ENCODE measurements at places on chromosomes 6 and 20.

DNA sequence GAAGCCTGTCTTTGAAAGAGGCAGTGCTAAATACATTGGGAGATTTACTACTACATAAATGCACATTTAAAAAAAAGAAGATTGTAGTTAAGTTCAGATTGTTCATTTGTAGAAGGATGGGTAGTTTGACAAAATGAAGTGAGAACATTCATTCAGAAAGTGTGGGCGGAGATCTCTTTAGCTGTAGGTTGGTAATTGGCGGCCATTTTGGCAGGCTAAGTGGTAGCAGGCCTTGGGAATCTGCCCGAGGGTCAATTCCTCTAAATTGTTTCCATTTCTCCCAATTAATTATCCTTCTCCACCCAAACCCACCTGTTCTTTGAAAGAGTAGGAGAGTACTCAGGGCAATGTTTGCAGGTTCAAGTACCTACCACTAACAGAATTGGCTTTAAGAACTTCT lies 17.9 kb downstream of the SOX4 start:
- no peak for DNase-seq

- no peak for DNase-seq
Measured at GRCh38 chr20:24667689-24668383, 198.4 kb downstream of the SYNDIG1 start.

GRCh38 chr6:157284738-157285421 lies 38.4 kb downstream of the TMEM242 start:
- no peak for DNase-seq

- DNase-seq = no peak
Measured at GRCh38 chr6:130696806-130697205, 130.4 kb upstream of the SMLR1 start.

- DNase-seq = no peak
Measured at GRCh38 chr20:25045343-25045712, 12.6 kb downstream of the ACSS1 start.

DNA sequence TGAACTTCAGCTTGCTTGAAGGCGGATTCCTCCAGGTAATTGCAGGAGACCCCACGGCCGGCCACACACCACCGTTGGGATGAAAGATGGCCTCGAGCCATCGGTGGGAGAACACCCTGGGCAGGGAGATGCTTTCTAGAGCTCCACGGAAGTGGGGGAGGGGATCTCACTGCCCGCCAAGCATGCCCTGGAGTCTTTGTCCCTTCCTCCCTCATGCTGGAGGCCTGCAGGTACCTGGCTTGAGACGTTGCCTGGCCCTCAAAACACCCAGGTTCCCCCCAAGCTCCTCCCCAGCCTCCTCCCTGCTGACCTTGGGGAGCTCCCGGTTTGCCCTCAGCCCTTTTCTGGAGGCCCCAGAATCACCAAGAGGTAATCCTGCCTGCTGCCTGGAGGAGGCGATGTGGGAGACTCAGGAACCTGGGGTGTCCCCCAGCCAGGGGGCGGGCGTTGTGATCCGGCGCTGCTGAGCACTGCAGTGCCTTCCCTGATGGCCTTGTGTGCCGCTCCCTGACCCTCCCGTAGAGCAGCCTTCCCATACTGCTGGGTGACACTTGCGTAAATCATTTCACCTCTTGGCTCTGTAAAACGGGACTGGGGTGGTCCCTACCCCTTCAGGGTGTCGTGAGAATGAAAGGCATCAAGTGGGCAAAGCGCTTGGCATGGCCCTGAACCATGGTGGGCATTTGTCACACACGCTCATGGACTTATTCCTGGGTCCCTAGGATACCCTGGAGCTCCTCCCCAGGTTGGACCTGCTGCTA lies 91.4 kb downstream of the CEBPB start:
- DNase-seq = no peak

GRCh38 chr6:13872681-13873080 lies 52.1 kb upstream of the RNF182 start:
- DNase-seq = no peak

- DNase-seq = no peak
Measured at GRCh38 chr6:129236001-129236517, 353.1 kb downstream of the LAMA2 start.

- DNase-seq = no peak
Measured at GRCh38 chr6:6560909-6561308, 27.6 kb upstream of the LY86 start.

DNA sequence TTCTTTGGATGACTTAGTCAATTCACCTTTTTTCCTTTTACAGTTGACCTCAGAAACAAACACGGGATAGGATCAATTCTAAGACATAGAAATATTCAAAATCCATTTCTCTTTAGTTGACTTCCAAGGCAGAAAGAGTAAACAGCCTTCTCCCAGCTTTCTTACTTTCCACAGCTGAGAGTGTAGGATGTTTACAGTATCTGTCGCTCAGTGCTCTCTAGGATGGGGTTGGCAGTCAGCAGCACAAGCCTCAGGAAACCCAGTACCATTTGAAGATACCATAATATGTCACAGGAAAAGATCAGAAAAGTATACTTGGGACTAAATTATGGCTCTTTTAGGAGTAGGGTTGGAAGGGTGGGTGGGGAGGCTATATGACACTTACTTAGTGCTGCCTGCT lies 88.2 kb downstream of the OGFRL1 start:
- no peak for DNase-seq

GRCh38 chr6:42028234-42029061 lies 21.9 kb upstream of the TAF8 start:
- no peak for DNase-seq

GRCh38 chr20:59518881-59519706 lies 85.2 kb upstream of the PHACTR3 start:
- no peak for DNase-seq

DNA sequence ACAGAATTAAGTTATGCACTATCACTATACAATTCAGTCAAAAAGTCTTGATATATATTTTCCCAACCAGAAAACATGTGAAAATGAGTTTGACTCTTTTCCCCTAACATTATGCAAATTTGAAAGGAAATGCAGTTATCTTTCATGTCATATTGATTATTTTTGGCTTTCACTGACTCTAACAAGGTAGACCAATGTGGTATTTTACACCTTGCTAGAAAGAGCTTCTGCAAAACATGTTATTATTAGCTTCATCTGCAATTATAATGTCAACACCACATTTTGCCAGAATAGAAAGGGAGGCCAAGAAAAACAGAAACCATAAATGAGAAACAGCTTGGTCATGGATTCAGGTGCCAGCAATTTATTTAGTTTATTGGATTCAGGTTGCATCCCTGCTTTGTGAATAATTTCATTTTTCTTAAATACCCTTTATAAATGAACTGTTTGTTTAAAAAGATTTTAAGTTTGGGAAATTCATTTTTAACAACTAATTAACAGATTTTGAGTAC lies 226.1 kb upstream of the GJE1 start:
- no peak for DNase-seq

- no peak for DNase-seq
Measured at GRCh38 chr20:25574411-25574810, 10.9 kb downstream of the NINL start.

GRCh38 chr6:100657678-100658330 lies 193.1 kb upstream of the SIM1 start:
- DNase-seq = peak; percentile 16

GRCh38 chr20:9736373-9736772 lies 102.5 kb downstream of the PAK5 start:
- no peak for DNase-seq

GRCh38 chr20:24664266-24664986 lies 195.0 kb downstream of the SYNDIG1 start:
- no peak for DNase-seq

GRCh38 chr6:138588805-138589434 lies 89.6 kb upstream of the NHSL1 start:
- peak; percentile 71 for DNase-seq

DNA sequence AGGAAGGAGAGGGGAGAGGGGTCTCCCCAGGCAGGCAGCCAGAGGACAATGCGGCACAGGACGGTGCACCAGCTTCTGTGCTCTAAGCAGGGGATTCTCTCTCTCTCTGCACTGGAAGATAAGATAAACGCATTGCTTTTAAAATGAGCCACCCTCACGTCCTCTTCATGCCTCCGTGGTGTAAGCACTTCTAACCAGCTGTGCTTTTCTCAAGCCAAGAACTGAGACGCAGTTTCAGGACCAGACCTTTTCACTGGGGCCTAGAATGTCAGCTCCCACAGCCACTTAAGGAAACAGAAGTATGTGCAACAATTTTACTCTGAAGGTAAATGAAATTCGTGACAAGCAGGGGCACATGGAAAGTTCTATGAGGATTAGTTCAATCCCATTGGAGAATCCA lies 82.4 kb downstream of the PSMB1 start:
- no peak for DNase-seq

- no peak for DNase-seq
Measured at GRCh38 chr6:84271061-84271716, 43.7 kb upstream of the CEP162 start.

DNA sequence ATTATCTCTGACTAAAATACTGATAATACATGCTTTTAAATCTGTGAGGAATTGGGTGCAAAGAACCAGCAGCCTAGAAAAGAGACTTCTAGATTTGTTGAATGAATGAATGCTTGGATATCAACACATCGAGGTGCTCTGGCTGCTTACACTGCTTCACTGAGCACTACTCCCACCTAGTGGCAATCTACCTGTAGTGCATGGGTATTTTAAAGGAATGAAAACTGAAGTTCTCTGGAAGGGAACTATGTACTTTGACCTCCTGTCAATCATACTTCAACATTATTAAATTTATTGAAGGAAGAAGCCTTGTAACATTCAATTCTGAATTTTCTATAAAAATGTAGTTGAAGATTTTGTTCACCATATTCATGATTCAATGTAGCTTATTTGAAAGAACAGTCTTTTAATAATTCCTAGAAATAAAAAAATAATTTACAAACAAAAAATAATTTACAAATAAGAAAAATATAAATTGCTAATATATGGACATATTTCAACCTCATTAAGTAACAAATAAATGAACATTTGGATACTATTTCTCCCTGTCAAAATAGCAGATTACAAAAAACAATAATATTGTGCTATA lies 111.2 kb upstream of the MMS22L start:
- DNase-seq = peak; percentile 4

GRCh38 chr20:53510262-53510661 lies 83.4 kb downstream of the ZNF217 start:
- no peak for DNase-seq

- no peak for DNase-seq
Measured at GRCh38 chr6:2231438-2231837, 14.0 kb downstream of the GMDS start.

DNA sequence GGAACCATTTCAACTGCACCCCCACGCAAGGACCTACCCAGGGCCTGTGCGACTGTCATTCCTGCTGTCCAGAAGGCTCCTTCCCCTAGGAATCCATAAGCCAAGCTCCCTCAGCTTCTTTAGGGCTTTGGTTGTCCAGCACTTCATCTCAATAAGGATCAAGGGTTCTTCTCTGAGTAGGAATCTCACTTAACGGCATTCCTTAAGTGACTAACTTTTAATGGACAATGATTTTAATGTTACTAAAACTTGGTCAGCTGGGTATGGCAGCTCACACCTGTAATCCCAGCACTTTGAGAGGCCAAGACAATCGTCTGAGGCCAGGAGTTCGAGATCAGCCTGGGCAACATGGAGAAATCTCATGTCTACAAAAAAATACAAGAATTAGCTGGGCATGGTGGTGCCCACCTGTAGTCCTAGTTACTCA lies 13.4 kb downstream of the UBE2V1 start:
- no peak for DNase-seq

- DNase-seq = no peak
Measured at GRCh38 chr6:128368213-128368944, 152.0 kb downstream of the PTPRK start.

DNA sequence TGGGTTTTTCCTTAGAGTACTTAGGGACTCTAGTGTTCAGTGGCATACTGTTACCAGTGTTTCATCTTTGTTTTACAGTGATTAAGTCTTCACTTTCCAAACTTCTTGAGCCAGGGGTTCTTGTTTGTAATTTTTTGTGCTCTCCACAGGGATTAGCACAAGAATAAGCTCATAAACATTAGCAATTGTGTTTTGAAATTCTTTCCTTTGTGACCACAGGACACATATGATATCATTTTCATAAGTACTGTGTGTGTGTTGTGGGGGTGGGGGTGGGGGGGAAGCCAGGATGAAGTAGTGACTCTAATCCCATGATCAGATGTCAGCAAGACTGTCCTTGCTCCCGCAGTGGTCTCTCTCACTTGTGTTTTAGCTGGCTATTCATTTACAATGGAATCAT lies 101.5 kb upstream of the SCP2D1 start:
- DNase-seq = no peak

DNA sequence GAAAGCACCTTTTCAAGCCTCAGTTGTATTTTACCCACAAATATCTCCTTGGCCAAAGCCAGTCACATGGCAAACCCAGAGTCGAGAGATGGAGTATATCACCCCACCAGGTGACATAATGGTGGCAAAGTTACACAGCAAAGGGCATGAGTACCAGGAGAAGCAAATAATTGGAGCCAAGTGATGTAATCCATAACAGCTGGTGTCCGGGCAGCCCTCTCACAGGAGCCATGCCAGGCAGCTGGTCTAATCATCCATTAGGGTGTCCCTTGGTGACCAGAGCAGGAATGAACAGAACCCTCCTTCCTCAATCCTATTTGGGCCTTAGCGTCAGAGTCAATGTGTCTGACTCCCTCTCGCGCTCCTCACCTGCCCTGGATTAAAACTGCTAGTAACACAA lies 272.1 kb downstream of the LRFN2 start:
- DNase-seq = peak; percentile 33

DNA sequence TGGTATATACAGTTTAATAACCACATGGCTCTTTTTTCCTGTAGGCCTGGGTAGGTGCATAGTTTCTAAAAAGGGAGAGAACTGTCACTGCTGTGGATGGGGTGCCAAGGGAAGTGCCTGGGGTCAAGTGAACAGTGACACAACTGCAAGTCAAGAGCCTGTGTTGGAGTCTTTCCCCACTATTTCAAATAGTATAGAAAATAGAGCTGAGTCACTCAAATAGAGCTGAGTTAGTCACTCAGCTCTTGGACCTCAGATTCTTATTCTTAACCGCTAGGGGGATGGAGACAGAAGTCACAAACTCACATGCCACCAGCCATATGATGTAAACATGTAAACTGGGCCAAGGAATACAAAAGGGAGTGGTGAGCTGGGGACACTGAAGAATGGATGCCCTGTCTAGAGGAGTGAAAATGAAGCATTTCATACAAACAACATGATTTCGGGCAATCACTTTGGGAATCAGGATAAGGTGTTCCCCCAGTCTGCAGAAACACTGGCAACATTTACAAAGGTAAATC lies 2.1 kb downstream of the NQO2 start:
- no peak for DNase-seq

GRCh38 chr6:69238067-69238466 lies 558.7 kb downstream of the LMBRD1 start:
- DNase-seq = peak; percentile 48

DNA sequence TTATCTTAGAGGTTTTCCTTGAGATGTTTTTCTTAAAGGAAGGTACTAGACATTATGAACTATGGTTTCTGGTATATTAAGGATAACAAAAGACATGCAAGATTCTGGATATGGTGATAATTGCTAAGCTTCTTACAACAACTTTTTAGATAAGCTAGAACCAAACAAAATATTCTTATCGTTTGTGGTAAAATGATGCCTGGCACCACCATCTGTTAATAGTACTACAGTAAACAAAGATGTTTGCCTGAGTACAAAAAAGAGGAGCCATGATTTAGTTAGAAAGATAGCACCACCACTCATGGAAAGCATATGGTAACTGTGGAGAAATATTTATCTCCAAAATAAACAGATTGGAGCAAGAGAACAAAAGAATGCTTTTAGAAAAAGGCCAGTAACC lies 747.3 kb downstream of the COL12A1 start:
- DNase-seq = no peak

- DNase-seq = no peak
Measured at GRCh38 chr6:141726248-141726647, 406.5 kb upstream of the GJE1 start.

- DNase-seq = no peak
Measured at GRCh38 chr20:1301031-1301529, 27.9 kb downstream of the SDCBP2 start.
